ENCODE measurements at places on chromosomes 1 and 21.

DNA sequence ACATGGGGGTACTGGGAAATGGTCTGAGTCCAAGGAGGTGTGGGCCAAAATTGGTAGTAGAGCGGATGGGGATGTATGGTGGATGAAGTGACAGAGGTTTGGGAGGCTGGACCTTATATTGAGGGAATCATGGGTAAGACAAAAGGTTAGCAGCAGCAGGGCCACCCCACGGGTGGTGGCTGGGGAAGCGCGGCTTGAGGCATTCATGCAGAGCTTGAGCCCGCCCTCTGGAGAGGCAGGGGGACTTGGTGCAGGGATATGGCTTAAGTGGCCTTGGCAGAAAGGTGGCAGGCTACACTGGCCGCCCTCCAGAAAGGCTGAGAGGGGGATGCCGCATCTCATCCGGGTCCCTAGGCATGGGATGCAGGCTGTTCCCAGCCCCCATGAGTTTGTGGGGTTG is 31.5 kb downstream of the HMGB4 start:
- DNase-seq = no peak

GRCh38 chr1:208084764-208085163 is 159.4 kb downstream of the PLXNA2 start:
- no peak for DNase-seq

DNA sequence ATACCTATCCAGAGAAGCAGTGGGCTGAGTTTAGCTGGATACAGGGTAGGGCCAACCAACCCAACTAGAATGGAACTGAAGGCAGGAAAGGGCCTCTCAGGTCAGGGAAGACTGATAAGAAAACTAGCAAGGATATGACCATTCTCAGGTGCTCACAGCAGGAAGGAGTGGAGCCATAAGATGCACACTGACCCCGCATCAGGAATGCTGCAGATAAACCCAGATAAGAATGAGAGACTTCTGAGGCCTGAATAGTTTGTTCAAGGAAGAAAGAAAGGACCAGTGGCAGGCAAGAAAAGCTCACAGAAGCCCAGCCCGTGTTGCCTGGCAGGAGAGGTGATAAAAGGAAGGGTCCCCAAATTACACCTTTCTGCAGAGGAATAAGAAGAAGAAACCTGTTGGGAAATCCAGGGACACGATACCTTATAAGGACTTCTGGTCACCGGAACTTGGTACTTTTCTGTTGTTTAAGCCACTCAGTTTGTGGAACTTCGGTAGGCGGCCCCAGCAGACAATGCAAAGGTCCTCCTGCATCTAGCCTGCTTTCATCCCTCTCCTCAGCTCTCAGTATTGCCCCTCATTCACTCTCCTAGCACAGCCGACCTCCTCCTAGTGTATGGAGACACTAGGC is 58.9 kb downstream of the ATP1A1 start:
- DNase-seq = no peak

DNA sequence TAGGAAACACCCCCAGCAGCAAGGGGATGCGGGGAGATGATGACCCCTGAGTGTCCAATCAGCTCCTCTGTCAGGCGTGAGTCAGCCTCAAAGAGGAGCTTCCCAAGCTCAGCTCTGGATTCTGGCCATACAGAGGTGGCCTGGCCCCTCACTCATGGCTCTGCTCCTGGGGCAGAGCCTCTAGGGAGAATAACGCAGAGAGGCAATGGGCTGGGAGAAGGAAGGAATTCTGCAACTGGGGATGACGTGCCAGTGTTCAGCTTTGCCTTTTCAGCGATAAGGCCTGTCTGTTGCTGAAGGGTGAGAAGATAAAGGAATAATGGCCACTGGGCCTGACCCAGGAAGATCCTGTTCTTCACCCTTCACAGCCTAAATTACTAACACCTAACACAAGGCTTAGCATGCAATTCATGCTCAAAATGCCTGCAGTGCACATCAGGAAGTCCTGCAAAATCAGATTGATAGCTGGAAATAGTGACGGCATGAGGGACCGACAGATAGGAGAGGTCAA is 92.2 kb downstream of the TBX19 start:
- DNase-seq = no peak

DNA sequence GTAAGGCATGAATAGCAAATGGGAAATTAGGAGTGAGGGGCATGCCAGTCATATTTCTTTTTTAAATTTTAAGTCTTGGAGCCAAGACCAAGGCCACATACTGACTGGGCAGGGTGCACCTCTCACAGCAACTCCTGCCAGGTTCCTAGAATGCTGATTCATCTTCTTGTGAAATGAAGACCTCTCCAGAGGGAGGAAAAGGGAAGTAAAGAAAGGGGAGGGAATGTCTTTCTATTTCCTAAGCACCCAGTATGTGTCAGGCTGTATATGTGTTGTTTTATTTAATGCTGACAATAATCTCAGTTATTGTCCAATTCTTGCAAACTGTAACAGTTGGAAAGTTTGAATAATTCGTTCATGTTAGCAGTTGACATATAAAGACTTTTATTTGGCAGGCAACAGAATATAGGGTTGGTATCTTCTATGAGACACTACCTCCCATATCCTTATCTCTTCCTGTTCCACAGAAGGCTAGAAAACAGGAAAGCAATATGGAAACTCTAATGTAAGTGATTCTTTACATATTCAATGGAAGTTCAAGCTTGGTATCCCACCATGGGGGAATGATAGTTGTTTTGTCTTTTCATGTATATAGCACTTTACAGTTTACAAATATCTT is 259.1 kb upstream of the USP24 start:
- no peak for DNase-seq

DNA sequence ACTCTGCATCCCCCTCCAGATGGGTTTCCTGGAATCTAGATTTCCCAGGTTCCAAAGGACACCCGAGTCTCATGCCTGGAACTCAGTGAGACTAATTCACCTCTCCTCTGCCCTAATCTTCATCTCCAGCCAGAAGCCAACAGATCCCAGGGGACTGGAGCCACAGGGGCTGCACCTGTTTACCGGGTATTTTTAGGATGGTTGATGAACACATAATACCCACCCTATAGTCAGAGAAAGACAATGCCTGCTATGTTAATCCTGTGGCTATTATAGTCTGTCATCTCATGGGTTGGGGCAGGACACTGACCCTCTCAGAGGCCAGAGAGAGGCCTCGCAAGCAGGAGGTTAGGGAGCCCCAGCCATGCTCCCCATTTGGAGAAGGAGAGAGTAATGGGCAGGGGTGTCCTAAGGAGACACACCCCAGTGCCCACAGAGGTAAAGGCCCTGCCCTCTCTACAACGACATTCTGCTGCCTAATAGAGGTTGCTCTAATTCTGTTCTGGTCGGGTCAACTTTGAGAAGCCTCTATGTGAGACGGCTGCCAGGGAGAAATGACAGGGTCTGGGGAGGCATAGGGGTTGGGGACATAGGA is 1.0 kb upstream of the TNNI1 start:
- peak; percentile 57 for DNase-seq

GRCh38 chr21:42120101-42120902 is 49.2 kb downstream of the UMODL1 start:
- DNase-seq = no peak

Data from muscle of leg (tissue), 16 donors.